ENCODE measurements at places on chromosomes 1 and 21.

- DNase-seq, result no peak
Measured at GRCh38 chr1:190205713-190206112, 272.0 kb downstream of the BRINP3 start.

DNA sequence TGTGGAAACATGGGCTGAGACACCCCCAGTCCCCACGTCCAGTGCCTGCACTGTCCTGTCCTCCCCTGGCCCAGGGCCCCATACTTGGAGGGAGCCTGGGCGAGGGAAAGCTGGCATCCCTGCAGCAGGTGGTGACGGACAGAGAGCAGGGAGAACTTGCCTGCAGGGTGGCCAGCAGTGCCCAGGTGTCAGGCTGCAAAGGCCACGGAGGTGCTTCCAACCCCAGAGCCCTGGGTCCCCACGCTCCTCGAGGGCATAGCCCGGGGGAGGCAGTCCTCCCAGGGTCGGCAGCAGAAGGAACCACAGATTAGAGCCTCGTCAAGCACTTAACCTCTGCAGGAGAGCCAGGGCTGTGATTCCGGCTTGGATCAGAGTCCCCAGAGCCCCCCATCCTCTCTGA, 77.5 kb downstream of the ARHGEF16 start:
- no peak for DNase-seq

GRCh38 chr1:39642796-39643195, 3.4 kb upstream of the HEYL start:
- peak; percentile 93 for DNase-seq

- no peak for DNase-seq
Measured at GRCh38 chr1:76137746-76138145, 63.2 kb downstream of the ST6GALNAC3 start.

DNA sequence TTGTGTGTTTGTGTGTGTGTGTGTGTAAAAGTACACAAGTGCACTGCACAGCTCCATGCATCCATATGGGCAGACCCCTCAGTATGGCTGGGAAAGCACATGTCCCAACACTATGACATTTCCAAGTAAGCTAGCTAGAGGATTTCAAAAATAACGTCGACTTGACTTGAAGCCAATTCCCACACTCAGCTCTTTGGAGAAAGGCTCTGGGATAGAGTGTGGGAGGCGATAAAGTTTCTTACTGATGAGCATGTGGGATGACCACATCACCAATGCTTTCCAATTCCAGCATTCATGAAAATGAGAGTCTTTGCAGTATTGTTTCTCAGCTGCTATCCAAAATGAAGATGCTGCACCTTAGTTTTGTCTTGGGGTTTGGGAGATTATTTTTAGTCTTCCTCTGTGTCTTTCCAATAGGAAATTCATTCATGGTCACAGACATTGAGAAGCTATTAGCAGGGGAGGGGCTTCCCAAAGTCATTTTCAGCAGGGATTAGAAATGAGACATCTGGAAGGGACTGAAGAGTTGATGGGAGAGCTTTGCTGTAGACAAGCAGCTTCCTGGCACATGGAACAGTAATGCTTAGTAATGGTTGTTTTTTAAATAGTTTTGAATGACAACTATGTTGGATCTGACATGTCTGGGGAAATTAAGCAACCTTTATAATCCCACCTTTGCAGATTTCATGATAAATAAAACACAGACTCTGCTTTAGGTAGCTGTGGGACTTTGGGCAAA, 143.5 kb downstream of the ASTN1 start:
- DNase-seq, result no peak

GRCh38 chr1:197919346-197920066, 2.3 kb downstream of the LHX9 start:
- no peak for DNase-seq

GRCh38 chr1:61642475-61643232, 82.3 kb downstream of the TM2D1 start:
- DNase-seq, result peak; percentile 62

DNA sequence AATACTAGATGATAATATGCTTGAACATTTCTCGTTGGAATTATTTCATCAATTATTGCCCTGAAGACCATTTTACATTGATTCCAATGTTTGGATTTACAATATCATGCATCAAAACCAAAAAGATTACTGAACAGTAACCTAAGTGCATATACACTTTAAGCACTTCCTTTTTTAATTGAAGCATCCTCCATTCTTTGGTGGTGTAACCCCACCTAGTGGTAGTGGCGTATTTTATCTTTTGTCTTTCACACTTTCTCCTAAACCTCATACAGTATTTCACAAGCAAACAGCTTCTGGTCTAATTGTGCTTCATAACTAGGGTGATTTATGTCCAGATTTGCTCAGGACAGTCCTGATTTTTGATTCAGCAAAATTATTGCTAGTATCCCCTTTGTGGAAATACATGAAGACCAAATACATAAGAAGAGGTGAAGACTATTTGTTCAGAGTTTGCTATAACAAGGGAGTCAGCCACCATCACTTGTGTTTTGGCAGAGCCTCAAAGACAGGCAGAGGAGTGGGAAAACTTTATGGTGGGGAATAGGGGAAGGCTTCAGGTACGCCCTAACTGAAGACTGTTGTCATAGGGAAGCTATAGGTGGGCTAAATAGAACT, 3.4 kb upstream of the NVL start:
- DNase-seq, result peak; percentile 39

- DNase-seq, result no peak
Measured at GRCh38 chr1:79353224-79353623, 346.7 kb upstream of the ADGRL4 start.

GRCh38 chr1:204396015-204396583, 15.5 kb downstream of the PPP1R15B start:
- DNase-seq, result no peak

DNA sequence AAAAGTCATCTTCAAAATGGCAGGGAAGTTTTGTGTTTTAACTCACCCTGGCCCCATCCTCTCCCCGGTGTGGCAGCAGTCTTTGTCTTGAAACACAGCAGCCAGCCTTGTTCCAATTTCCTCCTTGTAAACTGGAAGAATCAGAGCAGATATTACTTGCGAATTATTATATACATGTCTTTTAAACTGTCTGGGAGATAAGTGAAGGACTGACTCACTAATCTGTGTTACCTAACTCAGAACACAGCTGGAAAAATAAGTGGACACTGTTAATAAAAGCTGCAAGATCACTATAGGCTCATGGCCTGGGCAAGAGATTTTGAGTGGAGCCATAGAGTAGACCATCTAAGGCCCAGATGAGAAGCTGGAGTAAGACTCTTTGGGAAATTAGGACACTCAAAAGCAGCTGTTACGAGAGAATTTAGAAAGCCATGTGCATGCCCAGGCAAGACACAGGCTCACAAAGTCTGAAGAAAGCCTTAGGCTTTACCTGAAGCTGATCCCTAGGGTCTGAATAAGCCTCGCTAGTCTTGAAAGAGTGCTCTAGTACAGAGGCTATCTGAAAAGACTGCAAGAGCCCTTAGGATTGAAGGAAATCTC, 233.0 kb upstream of the RAB4A start:
- no peak for DNase-seq

DNA sequence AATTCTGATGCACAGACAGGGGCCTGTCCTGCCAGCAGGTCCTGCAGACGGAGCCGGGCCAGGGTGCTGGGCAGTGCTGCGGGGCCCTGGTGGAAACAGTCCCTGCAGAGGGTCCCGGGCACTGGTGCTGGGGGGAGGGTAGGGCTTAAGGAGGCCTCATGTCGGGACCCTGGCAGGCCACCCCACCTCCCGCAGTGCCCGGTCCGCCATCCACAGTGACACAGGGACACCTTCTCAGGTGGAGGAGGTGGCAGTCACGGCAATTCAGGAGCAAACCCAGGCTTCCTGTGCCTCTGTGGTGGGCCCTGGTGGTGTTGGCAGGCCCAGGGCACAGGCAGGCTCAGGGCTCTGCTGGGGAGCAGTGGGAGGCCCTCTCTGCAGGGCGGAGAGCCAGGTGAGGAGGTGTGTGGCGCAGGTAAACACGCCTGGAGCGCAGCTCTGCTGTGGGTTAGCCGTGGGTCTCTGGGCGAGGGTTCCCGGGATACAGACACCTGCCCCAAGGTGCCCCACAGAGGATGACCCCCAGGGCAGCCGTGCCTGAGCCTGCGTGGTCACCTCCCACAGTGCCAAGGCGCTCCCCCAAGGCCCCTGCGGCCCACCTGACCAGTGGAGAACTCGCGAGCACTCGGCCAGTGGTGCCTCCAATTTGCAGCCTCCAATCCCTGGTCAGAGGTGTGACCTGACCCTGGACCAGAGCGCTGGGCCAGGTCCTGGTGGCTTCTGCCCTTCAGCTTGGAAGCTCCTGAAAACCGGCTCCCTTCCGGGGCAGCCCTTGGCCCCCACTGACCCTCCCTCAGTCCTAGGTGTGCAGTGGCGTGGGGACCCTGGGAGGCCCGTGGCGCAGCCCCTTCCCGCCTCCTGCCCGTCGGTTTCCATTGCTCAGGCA, 19.2 kb downstream of the COL18A1 start:
- no peak for DNase-seq

DNA sequence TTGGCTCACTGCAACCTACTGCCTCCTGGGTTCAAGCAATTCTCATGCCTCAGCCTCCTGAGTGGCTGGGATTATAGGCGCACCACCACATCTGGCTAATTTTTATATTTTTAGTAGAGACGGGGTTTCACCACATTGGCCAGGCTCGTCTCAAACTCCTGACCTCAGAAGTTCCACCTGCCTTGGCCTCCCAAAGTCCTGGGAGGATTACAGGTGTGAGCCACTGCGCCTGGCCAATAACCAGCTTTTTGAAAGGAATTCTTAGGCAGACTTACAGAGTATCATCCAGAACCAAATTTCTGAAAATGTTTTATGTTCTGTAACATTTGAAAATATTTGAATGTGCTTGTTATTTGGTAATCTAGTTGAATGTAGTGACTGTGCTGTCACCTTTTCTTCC, 14.6 kb downstream of the BTF3L4 start:
- DNase-seq, result no peak

DNA sequence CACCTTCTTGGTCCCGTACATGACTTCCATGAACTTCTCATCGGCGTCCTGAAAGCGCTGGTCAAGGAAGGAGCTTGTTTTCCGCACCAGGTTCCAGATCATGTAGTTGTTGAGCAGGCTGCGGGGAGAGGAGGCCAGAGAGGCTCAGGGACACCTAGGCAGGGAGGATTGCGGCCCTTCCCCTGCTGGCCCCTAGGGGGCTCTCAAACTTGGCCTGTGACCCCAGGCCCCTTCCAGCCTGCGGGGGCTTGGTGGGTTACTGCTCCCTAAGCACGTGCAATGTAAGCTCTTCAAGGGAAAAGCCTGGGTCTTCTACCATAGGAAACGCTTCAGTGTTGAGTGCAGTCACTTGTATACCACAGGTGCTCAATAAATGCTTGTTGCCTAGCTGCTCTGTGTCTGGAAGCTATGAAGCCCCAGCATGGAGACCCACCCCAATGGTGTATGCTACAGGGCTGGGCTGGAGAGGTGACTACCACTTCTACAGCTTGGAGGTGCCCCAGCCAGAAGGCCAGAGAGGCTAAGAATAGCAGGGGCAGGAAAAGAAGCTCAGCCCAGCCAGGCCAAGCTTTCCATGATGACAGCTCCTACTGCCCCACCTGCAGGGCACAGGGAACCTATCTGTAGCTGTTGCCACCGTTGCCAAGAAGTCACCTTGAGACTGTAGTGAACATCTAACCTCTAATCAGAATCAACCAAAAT, 45.1 kb downstream of the ECE1 start:
- DNase-seq, result no peak

DNA sequence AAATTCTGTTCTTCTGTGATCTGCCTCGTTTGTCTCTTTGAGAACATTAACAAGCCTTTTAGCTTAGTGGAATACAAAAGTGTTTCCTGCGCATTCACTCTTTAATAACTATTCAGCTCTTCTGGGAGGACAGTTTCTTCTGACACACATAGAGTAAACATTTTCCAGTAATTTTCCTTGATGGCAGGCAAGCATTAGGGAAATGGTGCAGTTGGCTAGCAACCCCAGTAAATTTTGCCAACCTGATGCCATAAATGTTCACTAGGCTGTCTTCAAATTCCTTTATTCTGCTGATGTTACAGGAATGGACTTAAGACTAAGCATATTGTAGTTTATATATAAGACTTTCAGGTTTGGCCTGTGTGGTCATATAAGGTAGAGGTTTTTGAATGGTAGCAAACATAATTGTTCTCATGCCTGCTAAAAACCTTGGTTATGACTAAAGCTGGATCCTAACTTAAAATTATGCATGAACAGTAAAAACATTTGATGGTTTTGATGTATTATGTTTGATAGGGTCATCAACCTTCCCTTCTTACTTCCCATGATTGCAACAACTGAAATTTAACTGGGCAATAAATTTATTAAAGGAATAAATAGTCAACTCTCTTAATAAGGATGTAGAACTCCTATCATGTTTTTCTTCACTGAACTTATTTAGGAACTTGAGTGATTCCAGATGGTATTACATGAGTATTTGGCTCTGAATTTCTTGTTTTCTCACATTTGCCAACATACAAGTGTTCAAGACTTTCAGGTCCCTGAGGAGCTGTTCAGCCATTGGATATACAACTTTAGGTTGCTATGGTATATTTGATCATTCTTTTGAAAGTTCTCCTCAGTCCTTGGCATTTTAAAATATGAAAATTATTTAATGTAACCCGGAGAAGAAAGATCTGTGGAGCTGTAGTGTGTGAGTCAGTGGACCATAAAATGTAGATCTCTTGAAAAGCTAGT, 223.4 kb downstream of the FMN2 start:
- no peak for DNase-seq

- DNase-seq, result no peak
Measured at GRCh38 chr1:181192316-181192715, 103.8 kb downstream of the IER5 start.

DNA sequence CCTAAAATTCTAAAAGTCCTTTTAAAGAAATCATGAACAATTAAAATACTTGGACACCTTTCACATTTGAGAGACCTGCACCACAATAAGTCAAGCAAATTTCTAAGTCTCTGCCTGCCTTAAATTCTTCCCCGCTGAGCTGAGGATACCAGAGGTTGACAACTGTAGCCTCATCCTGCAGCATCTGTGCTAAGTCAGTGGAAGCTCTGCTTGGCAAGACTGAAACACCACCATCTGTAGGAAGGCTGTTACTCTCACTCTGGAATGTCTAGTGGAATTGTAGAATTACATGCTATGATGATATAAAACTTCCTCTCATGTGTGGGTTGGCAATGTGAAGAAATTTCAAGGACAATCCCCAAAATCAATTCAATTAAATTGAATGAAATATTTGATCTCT, 1756.5 kb downstream of the NCAM2 start:
- no peak for DNase-seq

DNA sequence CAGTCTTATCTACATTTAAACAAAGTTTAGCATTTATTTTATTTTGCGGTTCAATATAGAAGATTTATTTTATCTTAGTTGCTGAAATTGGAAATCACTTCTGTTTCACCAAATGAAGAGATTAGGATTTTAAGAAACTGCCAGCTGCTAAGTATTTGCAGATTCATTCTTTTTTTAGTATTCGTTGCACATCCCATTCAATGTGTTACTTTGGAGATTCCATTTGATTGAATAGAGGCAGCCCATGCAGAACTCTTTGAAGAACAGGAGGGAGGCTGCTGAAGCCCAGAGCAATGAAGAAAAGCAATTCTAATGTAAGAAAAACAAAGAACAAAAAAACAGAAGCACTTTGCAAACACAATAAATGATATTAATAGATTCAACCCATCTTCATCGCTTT, 38.6 kb upstream of the IL12RB2 start:
- DNase-seq, result no peak

- DNase-seq, result no peak
Measured at GRCh38 chr1:9808459-9808858, 15.3 kb downstream of the CLSTN1 start.
